ENCODE measurements at places on chromosomes 5 and 9. TPM values are rescaled to one million over a fixed set of nuclear protein-coding genes. Genes with fewer than 3 reads are reported as not detected.

Gene TAS2R1
- not detected for total RNA-seq

Gene KIF20A
- total RNA-seq = 0.33 TPM

Gene HMCN2
- 4.6 TPM for total RNA-seq

Gene PHF24
- total RNA-seq = 1.3 TPM

Gene SSBP2
- total RNA-seq = 68.3 TPM

Gene EXOC3
- 84.8 TPM for total RNA-seq

Gene DMRT3
- total RNA-seq = 0.44 TPM

Gene MAMDC2
- 18.3 TPM for total RNA-seq

Gene ZNF366
- total RNA-seq = 14.7 TPM

Gene PRXL2C
- 20.5 TPM for total RNA-seq

Gene PDLIM4
- 16.3 TPM for total RNA-seq

Gene TIFAB
- total RNA-seq = not detected

Gene HAND1
- not detected for total RNA-seq

Gene FOXD4L3
- not detected for total RNA-seq

Gene INSYN2B
- not detected for total RNA-seq

Gene CCDC107
- total RNA-seq = 76.5 TPM

Gene OSMR
- 61.0 TPM for total RNA-seq

Gene TMEFF1
- total RNA-seq = 0.22 TPM

Gene PCDHB5
- 3.4 TPM for total RNA-seq

Gene EXOSC2
- total RNA-seq = 12.2 TPM

Gene OR13C4
- not detected for total RNA-seq

Gene DBH
- total RNA-seq = not detected

Gene COL15A1
- 60.3 TPM for total RNA-seq

Gene CMBL
- 19.9 TPM for total RNA-seq

Gene CYLC2
- total RNA-seq = not detected

Gene ECM2
- 59.5 TPM for total RNA-seq

Gene TAF11L10
- total RNA-seq = not detected

Gene COMMD10
- total RNA-seq = 41.0 TPM

Gene FBXW5
- total RNA-seq = 87.9 TPM

Gene CD74
- 1,386 TPM for total RNA-seq

Gene HAPLN1
- not detected for total RNA-seq

Gene CDKN2B-AS1
- not detected for total RNA-seq

Gene CTXN3
- total RNA-seq = not detected

Gene SCGB3A2
- total RNA-seq = not detected

Gene C1QTNF3
- 4.1 TPM for total RNA-seq

Gene SLC25A2
- 0.85 TPM for total RNA-seq

Gene SNCAIP
- total RNA-seq = 4.9 TPM

Gene PCDH12
- total RNA-seq = 2.4 TPM

Gene CRHBP
- 5.8 TPM for total RNA-seq

Gene ACTBL2
- total RNA-seq = not detected

Gene SH3TC2
- total RNA-seq = 0.44 TPM

Gene SLC45A2
- not detected for total RNA-seq

Gene SEMA5A
- 2.6 TPM for total RNA-seq

Gene ZDHHC11
- total RNA-seq = 0.98 TPM

Gene ANKRD33B
- 5.6 TPM for total RNA-seq

Gene SURF2
- 13.9 TPM for total RNA-seq

Gene GFRA3
- 0.22 TPM for total RNA-seq

Gene NR5A1
- total RNA-seq = not detected

Gene GABRP
- total RNA-seq = 0.75 TPM

Gene MLANA
- not detected for total RNA-seq
